ENCODE measurements at places on chromosomes 1 and 21.

DNA sequence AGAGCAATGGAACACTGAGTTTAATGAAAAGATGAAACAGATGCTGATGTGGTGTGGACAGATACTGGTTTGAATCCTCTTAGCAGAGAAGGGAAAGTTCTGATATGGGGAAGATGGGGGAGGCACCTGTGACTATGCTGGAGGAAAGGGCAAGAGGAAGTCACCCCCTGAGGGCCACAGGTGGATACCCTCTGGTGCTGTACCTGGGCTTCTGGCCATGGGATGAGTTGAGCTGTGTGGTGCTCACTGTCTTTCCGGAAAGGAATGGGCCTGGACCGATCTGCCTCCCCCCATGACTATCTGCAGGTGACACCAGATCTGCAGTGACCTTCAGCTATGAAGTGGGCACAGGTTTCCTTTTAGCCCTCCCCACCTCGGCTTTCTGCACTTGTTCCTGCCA, 52.4 kb downstream of the IER5 start:
- no peak for DNase-seq

- no peak for DNase-seq
Measured at GRCh38 chr1:208421486-208421885, 177.3 kb upstream of the PLXNA2 start.

GRCh38 chr1:99217599-99217998, 46.7 kb upstream of the PLPPR4 start:
- no peak for DNase-seq

DNA sequence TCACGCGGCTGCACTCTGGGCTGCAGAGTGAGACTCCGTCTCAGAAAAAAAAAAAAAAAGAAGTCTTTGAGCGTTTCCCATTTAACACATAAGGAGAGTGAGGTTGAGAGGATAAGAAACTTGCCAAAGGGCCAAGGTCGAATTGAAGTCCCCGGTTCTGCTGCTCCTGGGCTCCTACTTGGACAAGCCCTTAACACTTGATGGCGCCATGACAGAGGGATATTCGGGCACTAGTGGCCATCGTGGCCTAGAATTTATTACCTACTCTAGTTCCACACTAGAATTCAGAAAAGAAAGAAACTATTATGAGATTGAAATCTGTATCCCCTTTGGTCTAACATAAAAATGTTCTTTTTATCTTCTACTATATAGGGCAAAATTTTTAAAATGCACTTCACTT, 65.7 kb upstream of the NEK2 start:
- no peak for DNase-seq

- no peak for DNase-seq
Measured at GRCh38 chr21:46557469-46557868, 47.4 kb downstream of the S100B start.

DNA sequence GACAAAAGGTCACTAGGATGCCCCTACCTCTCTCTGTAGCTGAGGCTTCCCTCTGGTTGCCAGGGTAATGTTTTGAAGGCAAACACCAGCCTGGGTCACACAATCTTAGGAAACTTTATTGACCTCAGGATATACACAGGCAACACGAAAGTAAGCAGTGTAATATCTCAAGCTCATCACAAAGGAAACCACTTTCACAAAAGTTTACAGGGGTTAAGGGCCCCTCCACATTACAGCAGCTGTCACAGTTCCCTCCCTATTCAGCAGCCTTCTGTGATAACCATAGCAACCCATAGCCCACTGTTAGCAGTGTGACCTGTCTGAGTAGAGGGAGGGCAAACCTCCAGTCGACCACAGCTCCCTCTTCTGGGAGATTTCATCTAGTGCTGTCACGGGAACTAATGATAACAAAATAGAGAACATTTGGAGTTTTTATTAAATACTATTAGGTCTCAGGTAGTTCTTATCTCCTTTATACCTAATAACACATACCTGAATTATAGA, 149.8 kb downstream of the PTPRC start:
- DNase-seq: no peak

GRCh38 chr1:203122159-203122558, 5.4 kb upstream of the ADORA1 start:
- no peak for DNase-seq

- DNase-seq: no peak
Measured at GRCh38 chr1:113191579-113192076, 118.6 kb downstream of the LRIG2 start.

- DNase-seq: no peak
Measured at GRCh38 chr1:208176649-208177048, 67.5 kb downstream of the PLXNA2 start.

DNA sequence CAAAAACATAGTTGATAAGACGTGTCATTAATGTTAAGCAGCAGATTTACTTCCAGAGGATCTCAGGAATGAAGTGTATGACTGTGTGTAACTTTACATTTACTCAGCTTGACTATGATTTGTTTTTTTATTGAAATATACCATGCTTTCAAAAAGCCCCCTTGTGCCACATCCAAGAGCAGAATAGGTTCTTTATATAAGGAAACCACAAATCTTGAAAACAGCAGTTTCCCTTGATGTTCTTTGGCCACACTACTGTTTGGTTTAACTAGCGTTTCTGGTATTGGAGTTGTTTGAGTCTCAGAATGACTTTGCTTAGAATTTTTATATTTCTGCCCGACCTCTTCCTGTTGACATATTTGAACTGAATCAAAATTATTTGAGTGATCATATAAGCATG, 25.0 kb downstream of the LRRC8C start:
- no peak for DNase-seq

- no peak for DNase-seq
Measured at GRCh38 chr21:31201548-31201947, 142.5 kb downstream of the TIAM1 start.

DNA sequence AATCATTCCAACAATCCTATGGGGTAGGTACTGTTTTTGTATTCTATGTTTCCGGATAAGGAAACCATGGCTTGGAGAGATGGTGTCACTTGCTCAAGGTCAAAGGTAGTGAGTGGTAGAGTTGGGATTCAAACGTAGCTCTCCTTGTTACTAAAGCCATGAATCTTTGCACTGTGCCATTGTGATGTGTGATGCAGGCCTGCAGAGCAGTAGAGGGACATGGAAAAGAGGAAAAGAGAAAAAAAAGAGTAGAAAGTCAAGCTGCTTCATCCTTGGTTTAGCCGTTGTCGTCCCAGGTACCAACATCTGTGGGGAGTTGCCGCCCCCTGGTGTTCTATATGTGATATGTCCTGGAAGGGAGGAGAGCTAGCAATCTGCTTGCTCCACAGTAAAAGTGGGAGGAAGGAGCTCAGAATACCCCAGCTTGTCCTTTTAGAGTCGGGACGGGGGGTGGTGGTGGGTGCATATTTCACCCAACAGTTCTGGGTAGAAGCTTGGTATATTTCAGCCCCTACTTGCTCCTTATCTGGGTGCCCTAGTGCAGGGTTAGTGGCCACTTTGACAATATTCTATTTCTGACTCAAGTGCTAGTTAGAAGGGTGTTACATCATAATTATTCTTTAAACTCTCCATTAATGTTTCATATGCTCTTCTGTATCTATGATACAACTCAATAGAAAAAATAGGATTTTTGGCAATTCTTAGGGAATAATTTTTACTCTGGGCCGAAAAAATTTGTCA, 98.4 kb downstream of the EBNA1BP2 start:
- DNase-seq: peak; percentile 48

DNA sequence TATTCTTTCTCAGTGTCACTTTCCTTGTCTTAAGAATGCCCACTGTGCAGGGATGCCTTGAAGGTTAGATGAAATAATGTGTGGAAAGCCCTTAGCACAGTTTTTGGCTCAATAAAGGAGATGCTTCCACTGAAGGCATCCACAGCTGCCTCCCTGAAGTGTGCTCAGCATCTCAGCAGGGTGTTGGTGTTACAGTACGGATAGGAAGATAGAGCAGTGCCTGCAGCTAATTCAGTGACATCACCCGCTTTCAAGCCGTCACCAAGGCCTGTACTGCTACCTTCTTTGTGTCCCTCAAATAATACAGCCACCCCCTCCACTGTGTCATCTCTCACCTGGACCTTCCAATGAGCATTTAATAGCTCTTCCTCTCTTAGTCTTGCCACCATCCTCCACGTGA, 59.0 kb downstream of the NDUFS5 start:
- DNase-seq: no peak

DNA sequence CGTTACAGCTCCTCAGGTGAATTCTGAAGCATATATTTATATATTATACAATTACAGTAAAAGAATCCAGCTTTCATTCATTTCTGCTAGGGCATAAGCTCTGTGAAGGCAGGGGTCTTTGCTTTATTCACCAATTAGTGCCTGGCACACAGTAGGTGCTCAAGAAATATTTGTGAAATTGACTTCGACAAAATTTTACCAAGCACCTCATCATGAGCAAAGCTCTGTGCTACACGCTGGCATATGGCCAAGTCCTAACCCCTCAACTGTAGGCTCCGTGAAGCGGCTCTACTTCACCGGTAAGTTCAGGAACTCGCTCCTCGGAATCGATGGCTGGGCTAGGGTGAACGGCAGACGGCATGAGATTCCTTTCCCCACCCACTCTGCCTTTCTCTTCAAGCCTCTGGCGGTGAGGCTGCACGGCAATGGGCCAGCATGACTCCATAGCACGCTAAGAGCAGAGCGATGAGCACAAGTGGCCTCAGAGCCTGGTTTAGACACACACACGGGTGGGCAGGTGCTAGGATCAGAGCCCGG, 8.7 kb downstream of the C1orf174 start:
- DNase-seq: no peak

DNA sequence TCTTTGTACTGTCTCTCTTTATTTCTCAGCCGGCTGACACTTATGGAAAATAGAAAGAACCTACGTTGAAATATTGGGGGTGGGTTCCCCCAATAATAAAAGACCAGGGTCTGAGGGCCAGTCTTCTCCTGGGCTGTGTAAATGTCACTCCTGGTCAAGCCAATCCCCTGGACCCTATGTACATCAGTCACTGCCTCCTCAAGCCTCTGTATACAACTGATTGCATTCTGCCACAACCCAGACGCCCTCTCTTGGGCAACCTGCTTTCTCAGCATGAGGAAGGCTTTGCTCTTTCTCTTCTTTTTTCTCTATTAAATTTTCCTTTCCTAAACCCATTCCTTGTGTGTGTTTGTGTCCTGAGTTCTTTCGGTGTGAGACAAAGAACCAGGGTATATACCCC, 84.1 kb upstream of the SERBP1 start:
- no peak for DNase-seq

DNA sequence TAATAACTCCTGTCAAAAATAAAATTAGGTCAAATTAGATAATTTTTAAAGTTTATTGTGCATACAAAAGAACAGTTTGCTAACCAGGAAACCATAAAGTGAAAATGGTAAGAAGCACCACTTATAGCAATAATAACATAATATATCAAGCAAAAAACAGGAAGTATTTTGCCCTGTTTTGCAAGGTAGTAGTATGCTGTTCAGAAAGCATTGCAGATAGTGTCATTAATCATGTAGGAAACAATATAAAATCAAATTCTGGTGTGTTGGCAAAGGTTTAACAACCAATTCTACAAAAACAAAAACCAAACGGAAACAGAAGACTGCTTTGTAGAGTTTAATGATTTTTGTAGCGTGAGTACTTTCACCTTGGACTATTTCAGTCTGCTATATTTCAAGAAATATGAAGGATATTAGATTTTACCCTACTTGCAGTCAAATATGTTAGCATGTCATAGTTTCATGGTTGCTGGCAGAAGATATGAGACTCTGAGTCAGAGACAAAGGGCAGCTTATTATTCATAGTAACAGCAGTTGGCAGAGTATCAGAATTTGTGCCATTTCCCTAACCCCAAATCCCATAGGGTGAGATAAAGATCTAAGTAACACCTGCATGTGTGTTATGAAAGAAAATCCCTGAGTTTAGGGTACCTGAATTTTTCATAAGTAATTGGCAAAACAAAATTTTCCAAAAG, 729.0 kb upstream of the BRINP3 start:
- DNase-seq: no peak

- no peak for DNase-seq
Measured at GRCh38 chr1:67256291-67257172, 51.1 kb upstream of the IL12RB2 start.

- no peak for DNase-seq
Measured at GRCh38 chr1:53371851-53372250, 44.0 kb upstream of the LRP8 start.

GRCh38 chr1:78114034-78114956, 68.5 kb downstream of the GIPC2 start:
- DNase-seq: peak; percentile 4

DNA sequence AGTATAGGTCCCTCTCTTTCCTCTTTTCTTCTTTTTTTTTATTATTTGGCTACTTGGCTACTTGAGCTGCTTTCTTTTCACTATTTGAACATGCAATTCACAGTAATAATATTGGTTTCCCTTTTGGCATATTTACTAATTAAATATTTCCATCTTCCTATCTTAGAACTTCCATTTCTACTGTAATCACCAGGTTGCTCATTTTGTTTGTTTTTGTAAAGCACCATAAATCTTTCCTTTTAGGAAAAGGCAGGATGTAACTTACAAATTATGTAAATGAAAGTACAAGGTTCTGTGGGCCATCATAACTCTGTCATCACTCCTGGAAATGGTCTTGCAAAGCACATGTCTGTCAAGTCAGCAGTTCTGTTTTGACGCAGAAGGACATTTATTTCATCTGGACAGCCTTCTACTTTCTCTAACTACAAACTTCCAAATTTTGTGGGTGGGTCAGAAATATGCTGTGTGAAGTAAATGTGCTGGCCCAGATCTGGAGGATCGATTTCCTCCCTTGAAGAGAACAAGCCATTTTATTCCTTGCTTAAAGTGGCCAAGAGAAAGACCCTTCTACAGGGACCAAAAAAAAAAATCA, 71.7 kb upstream of the TNFSF18 start:
- no peak for DNase-seq

DNA sequence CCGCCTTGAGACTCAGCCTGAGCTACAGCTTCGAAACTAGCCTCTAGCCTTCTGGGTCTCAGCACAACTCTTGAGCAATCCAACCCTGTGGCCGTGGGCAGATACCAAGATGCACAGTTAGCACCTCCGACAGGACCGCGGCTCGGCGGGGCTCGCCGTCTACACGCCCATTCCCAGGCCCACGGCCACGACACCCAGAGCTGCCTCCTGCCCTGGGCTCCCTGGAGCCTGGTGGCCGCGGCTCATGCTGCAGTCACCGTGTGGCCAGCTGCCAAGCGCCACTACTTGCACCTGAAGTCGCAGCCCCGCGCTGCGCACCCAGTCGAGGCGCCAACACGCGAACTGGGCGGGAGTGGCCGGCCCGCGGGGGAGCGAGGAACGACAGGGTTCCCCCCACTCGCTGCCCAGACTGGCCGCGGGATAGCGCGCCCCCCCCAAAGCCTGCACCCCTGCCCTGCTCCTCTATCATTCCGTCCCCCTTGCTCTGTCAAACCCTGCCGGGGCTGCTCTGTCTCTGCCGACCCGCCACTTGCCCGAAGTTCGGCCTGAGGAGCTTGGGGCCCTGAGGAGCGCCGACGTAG, 729 bp upstream of the CDCA8 start:
- no peak for DNase-seq

- no peak for DNase-seq
Measured at GRCh38 chr1:91712393-91712792, 173.6 kb downstream of the TGFBR3 start.

DNA sequence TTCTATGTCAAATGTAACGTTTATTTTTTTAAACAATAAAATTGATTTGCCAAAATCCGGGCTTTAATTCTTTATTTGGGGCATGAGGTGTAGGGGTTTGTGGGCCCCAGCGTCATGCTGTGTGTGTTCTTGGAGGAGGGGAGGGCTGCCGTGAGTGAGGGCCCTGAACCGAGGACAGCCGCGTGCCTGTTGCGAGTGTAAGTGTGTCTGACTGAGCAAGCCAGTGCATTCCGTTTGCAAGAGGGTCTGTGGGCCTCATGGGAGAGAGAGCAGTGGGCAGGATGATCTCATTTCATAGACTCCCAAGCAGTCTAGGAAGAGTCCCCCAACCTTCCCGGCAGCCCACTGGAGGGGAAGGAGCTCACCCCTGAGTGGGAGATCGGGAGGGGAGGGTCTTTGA, 21.4 kb upstream of the SPSB1 start:
- DNase-seq: no peak

Measured in stimulated activated CD8-positive, alpha-beta memory T cell treated with anti-CD3 and anti-CD28 coated beads, Interleukin-2, amount 100 ng/mL, for 1 hour (primary cell).